T-helper 22 cell (primary cell): ENCODE measurements at places on chromosomes 2 and 18.

- DNase-seq, result no peak
Measured at GRCh38 chr18:79626905-79627749, 52.5 kb upstream of the CTDP1 start.

DNA sequence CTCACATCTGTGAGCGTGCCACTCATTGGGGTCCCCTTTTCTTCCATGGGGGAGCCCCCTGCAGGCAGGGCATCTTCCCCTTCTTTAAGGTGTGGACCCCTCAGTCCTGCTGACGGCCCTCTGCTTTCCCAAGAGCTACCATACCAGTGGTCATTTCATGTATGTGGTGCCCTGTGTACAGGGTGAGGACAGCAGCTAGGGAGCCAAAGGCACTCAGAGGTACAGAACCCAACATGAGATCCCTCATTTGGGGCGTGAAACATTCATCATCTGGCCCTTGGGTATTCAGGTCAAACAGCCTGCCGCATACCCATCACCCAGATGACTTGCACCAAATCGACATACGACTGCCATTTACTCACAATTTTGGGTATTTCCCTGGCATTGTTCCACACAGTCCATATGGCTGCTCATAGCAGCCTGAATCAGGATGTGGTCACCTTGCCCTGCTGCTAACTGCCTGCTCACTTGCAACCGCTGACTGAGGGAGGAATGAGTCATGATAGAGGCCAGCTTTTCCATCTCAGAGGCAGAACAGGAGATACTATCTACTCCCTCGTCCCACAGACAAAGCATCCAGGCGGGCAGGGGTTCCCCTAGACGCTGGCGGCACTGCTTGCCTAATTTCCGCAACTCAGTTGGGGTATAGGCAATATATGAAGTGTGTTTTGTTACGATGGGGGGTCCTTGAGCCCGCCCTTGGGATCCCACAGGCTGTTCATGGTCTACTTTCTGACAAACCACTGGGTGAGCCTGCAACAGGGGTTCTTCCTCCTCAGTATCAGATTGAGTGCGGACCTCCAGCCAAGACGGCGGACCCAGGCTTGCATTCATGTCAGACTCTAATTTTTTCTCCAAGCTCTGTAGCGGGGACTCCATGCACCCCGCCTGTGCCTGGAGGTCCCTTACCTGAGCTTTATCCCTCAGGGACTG is 228.6 kb downstream of the SATB2 start:
- peak; percentile 2 for DNase-seq

GRCh38 chr2:112137516-112138158 is 548 bp upstream of the FBLN7 start:
- DNase-seq, result no peak

DNA sequence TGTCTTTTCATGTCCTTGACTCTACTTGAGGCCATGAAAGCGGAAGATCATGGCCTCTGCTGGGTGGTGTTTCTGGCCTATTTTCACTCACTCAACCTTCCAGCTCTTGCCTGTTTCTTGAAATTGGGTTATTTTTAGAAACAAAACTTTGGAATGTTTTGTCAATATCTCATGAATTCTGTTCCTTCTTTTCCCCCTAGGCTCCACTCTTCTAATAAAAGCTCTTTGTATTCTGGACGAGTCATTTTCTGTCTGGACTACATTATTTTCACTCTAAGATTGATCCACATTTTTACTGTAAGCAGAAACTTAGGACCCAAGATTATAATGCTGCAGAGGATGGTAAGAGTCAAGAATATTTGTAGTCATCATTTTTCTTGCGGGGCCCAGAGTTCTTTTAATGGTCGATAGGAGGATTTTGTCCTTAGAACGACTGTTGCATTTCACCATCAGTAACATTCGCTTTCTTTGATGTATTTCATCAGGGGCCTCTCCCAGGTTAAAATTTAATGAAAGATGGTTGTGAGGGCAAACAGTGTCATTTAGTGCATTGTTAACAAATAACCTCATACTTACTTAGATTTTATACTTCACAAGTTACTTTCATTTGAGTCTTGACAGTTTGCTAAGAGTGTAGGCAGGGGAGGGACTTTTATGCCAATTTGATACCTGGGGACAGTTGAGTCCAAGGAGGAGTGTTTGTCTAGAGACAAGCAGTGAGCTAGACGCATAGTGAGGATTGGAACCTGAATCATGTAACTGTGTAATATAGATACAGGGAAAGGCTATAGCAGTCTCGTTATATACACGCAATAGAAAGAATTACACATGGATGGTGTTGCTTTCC is 64.6 kb downstream of the TRPM8 start:
- no peak for DNase-seq

DNA sequence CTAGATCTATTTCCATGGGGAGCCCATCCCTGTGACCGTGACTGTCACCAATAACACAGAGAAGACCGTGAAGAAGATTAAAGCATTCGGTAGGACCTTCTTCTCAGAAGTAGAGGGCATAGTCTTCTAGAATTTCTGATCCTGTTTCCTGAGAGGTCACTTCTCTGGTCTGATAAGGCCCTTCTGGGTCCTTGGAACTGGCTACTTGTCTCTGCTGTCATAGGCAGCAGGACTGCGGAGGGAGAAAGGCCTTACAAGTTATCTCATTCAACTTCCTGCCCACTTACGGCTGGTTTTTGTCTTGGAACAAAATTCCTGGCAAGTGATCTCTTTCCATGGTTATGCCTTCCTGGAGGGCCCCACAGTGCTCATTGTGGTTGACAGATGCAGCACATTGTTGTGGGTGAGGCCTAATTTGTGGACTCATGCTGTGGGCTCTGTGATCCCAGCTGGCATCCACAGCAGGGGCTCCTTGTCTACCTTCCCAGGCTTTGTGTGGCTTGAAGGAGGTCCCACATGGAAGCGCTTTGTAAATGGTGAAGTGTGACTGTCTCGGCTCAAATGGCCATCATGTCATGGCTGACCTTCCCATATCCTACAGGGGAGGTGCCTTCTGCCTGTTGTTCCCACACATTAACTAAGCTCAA is 22.0 kb downstream of the SAG start:
- no peak for DNase-seq

GRCh38 chr2:188078534-188078933 is 213.1 kb upstream of the GULP1 start:
- no peak for DNase-seq

GRCh38 chr2:161709428-161709827 is 85.2 kb downstream of the SLC4A10 start:
- DNase-seq, result no peak

- no peak for DNase-seq
Measured at GRCh38 chr2:82268446-82268845, 1963.9 kb upstream of the LRRTM1 start.
